Stimulated activated CD8-positive, alpha-beta memory T cell treated with anti-CD3 and anti-CD28 coated beads, Interleukin-2, amount 100 ng/mL, for 1 hour (primary cell): ENCODE measurements at places on chromosomes 12 and 14.

GRCh38 chr12:15192720-15193119 is 28.5 kb downstream of the RERG start:
- no peak for DNase-seq

DNA sequence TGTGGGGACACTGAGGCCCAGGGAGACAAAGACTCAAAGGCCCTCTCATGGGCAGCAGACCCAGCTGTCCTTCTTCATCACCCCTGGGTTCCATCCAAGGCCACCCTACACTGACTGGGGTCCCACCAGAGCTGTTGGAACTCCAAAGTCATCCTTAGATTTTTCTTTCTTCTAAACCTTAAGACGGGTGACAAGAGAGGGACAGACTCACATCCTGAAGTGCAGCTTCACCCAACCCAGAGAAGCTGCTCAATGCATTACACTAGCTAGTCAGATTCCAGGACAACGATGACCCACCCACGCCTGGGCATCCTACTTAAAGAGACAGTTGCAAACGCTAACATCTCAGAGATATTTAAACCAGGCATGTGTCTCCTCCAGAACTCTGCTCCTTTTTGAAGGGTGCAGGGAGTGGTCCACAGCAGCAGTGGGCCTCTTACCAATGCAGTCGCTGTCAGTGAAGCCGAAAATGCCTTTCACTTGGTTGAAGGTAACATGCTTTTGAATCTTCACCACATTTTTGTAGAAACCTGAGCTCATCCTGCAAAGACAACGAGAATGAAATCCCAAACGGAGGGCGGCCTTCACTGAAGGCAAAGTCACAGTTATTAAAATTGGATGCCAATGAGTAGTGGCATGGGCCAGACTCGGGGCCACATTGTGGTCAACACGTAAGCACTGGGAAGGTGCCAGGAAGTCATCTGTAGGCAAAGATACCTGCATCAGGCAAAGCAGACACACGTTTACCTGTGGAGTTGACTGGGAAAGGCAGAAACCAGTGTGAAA is 23.4 kb downstream of the SLC25A47 start:
- DNase-seq: no peak

DNA sequence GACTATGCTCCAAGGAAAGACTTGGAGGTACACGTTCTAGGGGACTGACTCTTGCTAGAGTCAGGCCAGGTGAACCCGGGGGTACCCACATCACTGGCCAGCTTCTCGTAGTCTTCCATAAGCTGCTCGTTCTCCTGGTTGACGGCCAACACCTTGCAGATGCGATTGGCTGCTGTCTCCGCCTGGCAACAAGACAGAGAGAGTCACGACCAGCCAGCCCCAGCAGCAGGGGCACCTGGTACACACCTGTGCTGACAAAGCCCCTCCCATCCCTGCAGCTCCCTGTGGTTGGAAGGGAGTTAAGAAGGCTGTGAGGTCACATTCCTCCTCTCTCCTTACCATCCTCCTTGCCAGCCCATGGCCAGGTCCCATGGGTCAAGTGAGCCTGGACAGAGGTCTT is 85.5 kb downstream of the ACTN1 start:
- no peak for DNase-seq

DNA sequence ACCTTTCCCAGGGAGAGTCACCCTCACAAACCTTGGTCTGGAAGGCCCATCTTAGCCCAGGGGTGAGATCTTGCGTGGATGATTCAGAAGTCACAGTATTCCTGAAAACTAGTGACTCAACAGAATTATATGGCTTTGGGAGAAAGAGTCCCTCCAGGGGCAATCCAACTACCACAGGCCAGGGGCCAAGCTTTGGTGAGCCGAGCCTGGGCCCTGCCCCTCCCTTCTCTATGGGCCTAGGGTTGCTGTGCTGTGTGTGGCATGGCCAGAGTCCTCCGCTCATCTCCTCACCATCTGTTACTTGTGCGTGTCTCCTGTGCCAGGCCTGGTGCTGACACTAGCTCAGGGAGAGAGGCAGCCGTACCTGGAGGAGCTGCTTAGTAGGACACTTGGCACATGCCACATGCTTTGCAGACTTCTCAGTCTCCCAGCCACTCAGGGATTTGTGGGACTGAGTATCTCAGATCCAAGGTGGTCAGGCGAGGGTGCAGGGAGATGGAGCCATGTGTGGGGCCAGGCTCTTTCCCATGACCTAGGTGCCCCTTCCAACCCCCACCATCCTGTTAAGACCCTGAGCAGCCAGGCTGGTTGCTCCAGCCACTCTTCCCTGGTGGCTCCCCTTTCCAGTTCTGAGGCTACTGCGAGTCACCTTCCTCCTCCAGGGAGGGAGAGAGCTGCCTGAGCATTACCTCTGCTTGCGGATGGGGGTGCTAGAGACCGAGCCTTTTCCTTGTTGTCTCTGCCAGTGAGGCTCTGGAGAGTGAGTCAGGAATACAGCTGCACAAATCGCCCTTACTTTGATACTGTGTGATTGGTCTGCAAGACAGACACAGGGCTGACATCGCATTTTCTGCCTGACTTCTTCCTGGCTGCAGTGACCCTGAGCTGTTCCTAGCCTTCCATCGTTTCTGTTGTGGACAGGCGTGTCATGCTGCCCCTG is 94.1 kb downstream of the SLC25A47 start:
- no peak for DNase-seq

DNA sequence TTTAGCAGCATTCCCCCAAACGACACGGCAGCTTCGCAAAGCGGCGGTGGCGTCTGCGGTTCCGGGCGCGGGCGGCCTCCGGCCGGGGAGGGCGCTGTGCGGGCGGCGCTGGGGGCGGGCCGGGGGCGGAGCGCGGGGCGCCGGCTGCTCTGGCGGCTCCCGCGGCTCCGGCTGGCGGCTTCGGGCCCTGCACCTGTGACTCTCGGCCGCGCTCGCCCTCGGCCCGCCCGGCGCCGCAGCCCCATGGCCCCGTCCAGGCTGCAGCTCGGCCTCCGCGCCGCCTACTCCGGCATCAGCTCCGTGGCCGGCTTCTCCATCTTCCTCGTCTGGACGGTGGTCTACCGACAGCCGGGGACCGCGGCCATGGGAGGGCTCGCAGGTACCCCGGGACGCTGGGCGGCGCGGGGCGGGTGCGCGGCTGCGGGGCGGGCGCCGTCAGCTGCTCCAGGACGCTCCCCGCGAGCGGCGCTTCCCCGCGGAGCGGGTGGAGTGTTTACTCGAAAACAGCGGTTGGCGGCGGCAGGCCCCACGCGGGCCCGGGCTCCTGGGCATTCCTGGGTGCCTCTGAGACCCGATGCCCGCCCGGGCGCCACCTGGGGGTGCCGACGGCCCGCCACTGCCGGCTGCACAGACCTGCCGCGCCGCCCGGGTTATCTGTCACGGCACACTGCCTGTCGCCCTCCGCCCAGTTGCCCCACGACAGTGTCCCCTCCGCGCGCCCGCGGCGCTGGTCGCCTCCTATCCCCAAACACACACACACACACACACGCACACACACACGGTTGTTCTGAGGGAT is at the start of gene SLC48A1:
Gene SLC48A1 (plus strand): TSS at position 177 of the 796 bp plus-strand sequence. CDS start 67 bp downstream, at position 244.
- DNase-seq: peak; percentile 53
